ENCODE measurements at places on chromosomes 16 and 17.

DNA sequence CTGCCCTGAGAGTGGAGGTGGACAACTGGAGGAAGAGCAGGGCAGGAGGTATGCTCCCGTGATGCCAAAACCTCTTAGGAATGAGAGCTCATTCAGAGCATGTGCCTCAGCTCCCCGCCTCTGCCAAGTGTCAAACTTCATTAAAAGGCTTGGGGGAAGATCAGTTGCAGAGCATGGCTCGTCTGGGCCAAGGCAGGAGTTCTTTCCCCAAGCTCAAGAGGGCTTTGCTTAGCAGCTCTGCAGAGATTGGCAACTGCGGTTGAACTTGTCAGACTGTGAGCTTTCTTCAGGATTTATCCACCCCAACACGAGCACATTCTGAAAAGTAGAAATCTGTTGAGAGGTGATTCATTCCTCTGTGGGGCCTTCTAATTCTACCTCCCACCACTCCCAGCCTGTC lies 248.1 kb downstream of the HS3ST3A1 start:
- no peak for DNase-seq

GRCh38 chr17:19264681-19265080 lies 27.5 kb downstream of the EPN2 start:
- DNase-seq = peak; percentile 12

GRCh38 chr17:77320044-77320440 lies 179.3 kb downstream of the SEC14L1 start:
- DNase-seq = no peak

GRCh38 chr17:55726440-55726839 lies 3.8 kb upstream of the TMEM100 start:
- peak; percentile 85 for DNase-seq

- no peak for DNase-seq
Observed at GRCh38 chr16:54538276-54538675, 251.7 kb upstream of the IRX3 start.

DNA sequence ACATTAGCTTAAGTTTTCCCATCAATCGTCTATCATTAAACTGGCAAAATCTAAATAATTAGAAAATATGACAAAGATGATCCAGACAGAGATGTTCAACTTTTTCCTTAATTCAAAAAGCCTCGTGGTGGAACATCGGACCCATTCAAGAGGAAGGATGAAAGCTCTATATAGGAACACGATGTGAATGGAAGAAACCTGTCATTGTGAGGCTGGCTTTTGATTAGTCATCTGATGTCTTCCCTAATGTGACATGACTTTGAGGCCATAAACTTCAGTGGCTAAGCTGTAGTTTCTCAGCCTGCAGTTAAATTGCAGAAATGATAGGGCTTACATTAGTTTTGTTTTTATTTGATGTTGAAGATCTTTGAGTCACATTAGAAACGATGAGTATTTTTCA lies 1.0 kb downstream of the AMZ2 start:
- DNase-seq = no peak

GRCh38 chr16:88197481-88198456 lies 185.0 kb upstream of the ZNF469 start:
- DNase-seq = no peak

DNA sequence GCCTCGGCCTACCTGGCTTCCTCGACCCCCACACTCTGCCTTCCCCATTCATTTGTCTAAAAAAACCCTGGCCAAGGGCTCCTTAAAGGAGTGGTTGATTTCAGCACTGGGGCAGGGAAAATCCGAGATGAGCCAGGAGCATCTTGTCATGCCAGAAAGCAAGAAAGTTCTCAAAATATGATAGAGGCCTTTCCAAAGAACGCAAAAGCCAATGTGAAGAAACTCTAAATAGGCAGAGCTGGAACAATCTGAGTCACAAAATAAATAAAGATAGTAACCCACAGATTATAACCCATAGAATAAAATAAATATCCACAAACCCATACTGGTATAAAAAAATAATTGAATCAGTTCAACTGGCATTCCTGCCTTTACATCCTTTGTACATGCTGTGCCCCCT lies 192.3 kb upstream of the SALL1 start:
- no peak for DNase-seq

GRCh38 chr16:69276148-69277115 lies 34.7 kb upstream of the VPS4A start:
- DNase-seq = no peak

- no peak for DNase-seq
Observed at GRCh38 chr17:82914375-82914774, 74.6 kb upstream of the ZNF750 start.

- no peak for DNase-seq
Observed at GRCh38 chr16:53743149-53743566, 39.2 kb downstream of the FTO start.

DNA sequence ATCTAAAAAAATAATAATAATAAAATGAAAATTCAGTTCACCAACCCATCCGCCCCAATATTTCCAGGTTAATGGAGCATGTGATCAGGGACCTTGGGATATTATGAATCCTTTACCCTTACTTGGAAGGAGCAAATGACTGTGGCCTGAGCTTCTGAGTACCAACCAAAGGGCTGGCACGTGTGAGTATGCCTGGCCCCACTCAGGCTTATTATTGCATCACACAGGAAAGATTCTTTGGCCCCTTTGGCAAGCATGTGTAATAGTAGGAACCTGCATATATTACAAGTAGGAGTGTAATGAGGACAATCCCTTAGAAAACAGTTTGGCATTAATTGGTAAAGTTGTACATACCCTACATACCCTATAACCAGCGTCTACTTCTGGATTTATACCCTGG lies 7.2 kb upstream of the C17orf78 start:
- DNase-seq = no peak

GRCh38 chr16:4570688-4571321 lies 14.7 kb downstream of the C16orf96 start:
- no peak for DNase-seq

DNA sequence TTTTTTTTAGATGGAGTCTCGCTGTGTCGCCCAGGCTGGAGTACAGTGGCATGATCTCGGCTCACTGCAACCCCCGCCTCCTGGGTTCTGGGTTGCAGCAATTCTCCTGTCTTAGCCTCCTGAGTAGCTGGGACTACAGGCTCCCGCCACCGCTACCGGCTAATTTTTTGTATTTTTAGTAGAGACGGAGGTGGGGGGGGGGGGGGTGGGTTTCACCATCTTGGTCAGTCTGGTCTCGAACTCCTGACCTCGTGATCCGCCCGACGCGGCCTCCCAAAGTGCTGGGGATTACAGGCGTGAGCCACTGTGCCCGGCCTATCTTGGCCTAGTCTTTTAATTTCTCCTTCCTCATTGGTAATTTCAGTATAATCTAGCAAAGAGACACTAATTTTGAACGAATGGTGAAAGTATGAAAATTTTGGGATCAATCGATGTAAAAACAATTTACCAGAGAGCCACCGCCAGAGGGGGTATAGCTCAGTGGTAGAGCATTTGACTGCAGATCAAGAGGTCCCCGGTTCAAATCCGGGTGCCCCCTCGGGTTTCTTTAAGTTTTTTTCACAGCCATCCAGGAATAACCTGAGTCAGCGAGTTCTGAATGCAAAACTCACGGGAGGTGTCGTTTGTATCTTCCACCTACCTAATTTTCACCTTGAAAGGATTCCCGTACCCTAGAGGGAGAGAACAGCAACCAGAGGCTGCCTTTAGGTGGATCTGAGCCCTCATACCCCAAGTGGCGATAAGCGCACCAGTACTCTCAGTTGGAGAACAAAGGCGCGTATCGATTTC lies 2.5 kb upstream of the LASP1 start:
- DNase-seq = peak; percentile 87

- DNase-seq = no peak
Observed at GRCh38 chr17:73043686-73044581, 48.6 kb downstream of the SLC39A11 start.

DNA sequence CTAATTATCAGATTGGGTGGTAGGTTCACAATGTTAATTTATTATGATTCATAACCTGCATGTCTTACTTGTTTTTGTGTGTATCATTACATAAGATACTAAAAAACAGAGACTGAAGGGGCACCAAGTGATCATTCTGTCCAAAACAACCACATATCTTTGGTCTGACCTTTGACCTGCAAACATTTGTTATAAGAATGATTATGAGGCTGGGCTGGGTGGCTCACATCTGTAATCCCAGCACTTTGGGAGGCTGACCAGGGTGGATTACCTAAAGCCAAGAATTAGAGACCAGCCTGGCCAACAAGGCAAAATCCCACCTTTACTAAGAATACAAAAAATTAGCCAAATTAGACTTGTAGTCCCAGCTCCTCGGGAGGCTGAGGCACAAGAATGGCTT lies 116.4 kb downstream of the SPAG9 start:
- no peak for DNase-seq

- peak; percentile 91 for DNase-seq
Observed at GRCh38 chr17:40348562-40349476, 15.7 kb downstream of the GJD3 start.

- DNase-seq = no peak
Observed at GRCh38 chr17:74921769-74922168, 1.3 kb downstream of the USH1G start.

DNA sequence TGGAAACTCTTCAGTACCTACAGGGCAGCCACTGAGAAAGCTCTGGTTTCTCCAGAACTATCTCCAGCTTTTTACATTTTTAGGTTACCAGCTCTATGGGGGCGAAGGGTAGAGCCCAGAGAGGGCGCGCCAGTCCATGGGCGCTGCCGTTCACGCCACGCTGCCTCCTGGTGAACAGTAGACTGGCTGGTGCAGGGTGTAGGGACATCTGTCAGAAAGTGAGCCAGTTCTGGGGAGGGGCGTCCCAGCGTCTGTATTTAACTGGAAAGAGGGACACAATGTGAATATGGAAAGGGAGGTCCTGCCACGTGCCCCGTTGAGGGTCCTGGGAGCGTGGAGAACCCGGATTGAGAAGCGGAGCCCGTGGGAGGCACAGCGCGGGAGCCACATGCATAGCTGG lies 16.4 kb upstream of the CLEC18A start:
- DNase-seq = no peak

GRCh38 chr17:78722246-78722761 lies 59.8 kb downstream of the CYTH1 start:
- DNase-seq = no peak

DNA sequence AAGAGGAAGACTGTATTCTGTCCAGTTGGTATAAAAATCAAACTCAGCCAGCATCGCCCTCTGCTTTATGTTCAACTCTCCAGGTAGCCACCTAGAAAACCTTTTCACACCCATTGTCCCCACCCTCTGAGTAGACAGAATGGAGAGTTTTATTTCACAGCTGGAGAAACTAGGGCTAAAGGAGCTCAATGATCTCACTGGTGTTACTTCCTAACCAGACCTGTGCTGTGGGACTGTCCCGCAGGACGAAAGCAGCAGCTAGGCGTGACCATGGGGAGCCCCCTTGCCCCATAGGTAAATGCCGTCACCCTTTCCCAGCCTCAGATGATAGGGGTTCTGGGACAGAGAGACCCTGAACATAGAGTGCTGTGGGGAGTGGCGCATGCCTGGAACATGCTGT lies 67.7 kb downstream of the CYLD start:
- no peak for DNase-seq

DNA sequence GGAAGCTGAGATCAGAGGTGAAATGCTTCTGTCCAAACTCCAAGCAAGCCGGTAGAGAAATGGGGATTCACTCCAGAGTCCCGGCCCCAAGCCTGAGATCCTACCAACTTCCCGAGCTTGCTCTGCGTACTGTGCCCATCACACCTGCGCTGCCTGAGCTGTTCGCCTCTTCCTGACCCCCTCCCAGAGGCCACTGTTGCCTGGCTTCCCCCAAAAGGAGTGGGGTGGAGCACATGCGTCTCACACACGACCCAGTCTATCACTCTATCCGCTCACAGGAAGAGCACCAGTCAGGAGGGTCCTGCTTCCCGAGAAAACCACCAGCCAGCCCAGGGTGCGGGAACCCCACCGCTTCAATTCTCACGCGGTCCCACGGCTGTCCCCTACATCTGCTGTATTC lies 13.5 kb upstream of the C16orf95 start:
- no peak for DNase-seq

DNA sequence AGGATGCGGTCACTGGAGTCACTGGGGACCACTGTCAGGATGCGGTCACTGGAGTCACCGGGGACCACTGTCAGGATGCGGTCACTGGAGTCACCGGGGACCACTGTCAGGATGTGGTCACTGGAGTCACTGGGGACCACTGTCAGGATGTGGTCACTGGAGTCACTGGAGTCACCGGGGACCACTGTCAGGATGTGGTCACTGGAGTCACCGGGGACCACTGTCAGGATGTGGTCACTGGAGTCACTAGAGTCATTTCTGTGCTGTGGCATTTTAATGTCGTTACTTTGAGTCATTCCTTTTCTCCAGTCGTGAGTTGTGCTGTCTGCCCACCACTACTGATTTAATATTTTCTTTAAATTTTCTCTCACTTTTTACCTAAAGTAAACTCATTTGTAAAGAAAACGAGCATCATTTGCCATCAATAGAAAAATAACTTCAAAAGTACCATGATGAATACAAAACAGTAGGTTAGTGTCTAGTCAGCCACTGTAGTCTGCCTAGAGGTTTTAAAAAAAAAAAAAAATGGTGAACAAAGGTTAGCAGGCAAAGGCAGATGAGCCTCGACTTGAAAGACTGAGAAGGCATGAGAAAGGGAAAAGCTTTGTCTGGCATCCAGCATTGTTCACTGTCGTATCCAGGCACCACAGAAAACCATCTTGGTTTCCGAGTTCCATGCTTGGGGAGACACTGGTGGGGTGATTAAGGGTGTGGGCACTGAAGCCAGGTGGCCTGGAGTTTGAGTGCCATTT lies 346.6 kb downstream of the SNX29 start:
- no peak for DNase-seq

DNA sequence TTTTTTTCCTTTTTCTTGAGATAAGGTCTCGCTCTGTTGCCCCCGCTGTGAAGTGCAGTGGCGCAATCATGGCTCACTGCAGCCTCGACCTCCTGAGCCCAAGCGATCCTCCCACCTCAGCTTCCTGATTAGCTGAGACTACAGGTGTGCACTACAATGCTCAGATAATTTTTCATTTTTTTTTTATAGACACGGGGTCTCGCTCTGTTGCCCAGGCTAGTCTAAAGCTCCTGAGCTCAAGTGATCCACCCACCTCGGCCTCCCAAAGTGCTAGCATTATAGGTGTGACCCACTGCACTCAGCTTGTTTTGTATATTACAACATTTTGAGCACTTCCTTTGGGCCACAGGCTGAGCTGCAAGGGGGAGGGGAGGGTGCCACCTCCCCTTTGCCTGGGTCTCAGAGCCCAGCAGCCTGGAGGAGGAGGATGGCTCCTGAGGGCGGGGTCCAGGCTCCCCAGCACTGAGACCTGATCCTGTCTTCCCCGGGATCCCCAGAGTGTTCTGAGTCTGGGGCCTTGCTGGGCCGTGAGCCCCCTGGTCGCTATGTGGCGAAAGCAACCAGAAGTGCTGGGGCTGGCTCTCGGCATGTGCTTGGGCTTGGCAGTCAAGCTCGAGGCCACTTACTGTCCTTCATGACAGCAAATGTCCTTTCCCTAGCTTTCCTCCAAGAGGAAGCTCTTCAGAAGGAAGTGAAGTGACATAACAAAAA lies 8.1 kb downstream of the DEF8 start:
- no peak for DNase-seq

GRCh38 chr17:72974605-72975232 lies 117.8 kb downstream of the SLC39A11 start:
- DNase-seq = no peak

GRCh38 chr17:7221278-7222092 lies 1.7 kb downstream of the ACADVL start:
- DNase-seq = no peak

Data from NCI-H2081 (cell line).